IPS-NIHi11 (cell line): ENCODE measurements at places on chromosomes 11 and 22.
A peak's percentile ranks its signal among the peaks of the same experiment; 100 is the strongest.

DNA sequence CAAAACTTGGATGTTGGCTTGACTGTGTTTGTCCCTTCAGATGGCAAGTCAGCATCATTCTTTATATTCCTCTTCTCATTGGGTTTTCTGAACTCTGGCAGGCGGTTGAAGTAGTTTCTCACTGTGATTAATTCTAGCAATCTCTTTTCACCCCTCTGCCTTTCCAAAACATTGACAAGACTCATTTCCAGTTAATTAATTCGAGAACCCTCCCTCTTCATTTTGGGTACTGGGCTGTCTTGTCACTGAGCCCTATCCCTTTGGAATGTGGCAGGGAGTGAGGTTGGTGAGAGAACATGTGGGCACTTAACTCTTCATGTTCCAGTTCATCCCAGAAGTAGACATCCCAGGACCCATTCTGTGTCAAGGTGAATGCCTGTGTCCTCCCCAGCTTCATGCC is 133.0 kb downstream of the WNT7B start:
- no peak for DNase-seq

- no peak for DNase-seq
Observed at GRCh38 chr11:57202281-57202680, 20.5 kb downstream of the LRRC55 start.

- no peak for DNase-seq
Observed at GRCh38 chr11:126474220-126474619, 118.7 kb downstream of the ST3GAL4 start.

GRCh38 chr22:27129266-27129665 is 471.9 kb downstream of the MIAT start:
- DNase-seq, result no peak

DNA sequence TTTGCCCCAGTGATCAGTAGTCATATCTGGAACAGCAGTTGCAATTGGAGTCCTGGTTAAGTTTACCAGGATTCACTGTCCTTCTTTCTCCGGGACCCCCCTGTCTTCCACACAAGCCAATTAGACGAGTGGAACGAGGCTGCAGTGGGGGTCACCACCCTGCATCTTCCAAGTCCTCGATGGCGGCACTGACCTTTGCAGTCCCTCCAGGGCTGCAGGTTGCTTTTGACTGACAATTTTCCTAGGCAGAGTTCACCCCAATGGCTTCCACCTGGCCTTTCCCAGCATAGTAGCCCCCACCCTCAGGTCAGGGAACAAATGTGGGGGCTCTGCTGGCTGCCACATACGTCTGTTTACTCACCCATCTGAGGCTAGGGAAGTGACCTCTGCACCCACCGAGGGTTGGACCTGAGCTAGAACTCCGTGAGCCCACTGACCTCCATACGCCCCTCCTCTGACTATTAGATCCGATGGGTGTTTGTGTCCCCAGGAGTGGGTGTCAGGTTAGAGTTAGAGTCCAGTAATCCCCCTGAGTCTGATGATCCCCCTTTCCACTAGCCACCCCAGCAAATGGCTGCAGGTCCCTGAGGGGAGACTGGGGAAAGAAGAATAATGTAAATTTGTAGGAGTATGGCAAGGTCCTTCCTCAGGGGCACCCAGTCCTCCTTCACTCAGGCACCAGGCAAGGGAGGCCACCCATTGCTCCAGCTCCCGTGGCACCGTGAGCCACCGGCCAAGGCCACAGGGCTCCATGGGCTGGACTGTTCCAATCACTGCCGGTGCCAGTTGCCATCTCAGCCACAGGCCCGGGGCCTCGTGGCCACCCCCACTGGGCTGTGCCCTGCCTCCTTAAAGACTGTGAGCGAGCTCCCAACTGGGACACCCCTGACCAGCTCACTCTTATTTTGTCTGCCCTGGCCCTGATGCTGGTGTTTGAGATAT is 5.5 kb downstream of the C11orf21 start:
- no peak for DNase-seq

DNA sequence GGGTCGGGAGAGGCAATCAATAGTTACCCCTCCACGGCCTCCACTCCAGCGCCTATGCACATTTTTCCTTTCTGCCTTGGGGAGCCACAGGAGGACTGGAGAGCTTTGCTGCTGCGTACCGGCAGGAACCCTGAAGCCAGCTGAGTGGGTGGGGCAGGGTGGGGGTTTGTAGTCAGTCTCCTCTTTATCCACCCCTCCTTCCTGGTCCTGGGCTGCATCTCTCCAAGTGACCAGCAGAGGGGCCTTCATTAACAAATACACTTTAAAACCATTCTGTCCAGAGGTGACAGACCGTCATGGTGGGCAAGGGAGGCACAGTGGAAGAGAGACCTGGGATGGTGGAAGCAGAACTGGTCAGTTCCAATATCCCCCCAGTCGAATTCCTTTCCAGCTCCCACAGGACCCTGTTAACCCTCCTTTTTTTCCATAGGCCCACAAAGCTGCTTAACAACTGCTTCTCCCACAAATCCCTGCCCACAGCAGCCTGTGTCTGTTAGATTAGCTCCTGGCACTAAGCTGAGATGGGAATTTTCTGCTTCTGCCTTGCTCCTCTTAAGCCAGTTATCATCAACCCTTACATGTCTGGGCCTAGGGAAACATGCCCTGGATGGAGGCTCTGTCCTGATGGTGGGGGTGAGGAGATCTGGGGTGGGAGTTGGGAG is 3.9 kb upstream of the ABCG4 start:
- peak; percentile 92 for DNase-seq

DNA sequence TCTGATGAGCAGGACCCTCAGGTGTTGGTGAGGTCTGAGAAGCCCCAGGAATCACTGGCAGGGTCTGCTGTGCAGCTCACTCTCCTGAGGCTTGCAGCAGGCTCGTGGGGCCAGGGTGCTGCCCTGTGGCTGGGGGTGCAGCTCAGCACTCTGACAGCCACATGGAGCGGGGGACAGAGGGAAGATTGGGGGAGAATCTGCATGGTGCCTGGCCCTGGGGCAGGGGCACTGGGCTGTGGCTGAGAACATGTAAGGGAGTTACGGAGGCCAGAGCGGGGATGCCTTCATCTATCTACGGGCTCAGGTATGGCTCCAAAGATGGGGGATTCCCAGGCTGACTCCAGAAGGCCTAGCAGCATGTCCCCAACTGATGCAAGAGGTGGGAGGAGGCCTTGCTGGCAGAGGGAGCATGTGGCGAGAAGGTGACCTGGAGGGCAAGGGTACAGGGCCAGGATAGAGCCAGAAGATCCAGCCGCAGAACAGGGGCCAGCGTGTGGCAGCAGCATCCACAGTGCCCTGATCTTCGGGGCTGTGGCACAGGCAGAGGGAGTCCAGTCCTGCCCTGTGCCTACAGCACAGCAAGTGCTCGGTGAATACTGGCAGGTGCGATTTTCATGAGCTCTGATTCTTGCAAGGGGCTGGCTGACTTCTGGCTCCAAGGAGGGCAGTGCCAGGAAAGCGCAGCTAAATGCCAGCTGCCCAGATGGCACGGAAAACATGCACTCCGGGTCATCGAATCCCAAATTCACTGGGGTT is 184.7 kb downstream of the CTTN start:
- DNase-seq, result no peak

GRCh38 chr11:727859-728748 is 19.2 kb upstream of the TALDO1 start:
- peak; percentile 94 for DNase-seq

DNA sequence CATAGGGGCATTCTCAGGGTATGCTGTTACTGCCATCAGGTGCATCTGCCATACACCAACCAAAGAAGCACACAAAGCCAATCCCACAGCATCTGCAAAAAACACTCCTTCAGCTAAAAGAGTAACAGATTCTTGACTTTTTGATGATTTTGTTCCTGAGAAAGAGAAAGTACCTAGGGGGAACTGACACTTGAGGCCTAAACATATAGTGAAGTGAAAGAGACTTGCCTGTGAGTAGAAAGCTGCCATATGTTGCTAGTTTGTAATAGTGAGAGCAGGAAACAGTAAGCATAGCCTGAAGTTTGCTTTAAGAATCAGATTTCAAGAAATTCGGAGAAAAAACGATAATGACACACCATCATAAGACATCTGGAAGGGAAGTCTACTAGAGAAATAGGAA is 97.9 kb upstream of the CTSC start:
- DNase-seq, result no peak

- no peak for DNase-seq
Observed at GRCh38 chr11:63491240-63491587, 247 bp upstream of the PLAAT5 start.

- DNase-seq, result no peak
Observed at GRCh38 chr11:45238724-45239123, 47.4 kb downstream of the SYT13 start.

GRCh38 chr22:17866127-17866526 is 91.9 kb upstream of the BID start:
- DNase-seq, result no peak
